Fibroblast of skin of scalp (primary cell): ENCODE measurements at places on chromosomes 6 and 20.

GRCh38 chr6:68695838-68696237 lies 60.8 kb downstream of the ADGRB3 start:
- DNase-seq, result no peak

DNA sequence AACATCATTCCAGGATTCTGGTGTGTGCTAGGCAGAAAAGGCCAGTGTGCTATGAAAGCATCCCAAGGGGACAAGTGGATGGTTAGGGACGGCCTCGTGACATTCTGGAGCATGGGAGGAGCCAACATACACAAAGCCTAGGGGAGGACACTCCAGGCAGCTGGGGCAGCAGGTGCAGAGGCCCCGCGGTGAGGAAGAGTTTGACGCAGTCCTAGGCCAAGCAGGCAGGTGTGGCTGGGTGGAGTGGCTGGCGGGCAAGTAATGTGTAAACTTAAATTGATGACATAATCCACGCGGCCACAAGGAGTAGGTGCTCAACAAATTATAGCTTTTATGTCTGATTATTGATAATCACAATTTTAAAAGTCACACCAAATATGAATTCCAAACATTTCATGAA lies 93.6 kb downstream of the TMEM242 start:
- no peak for DNase-seq

DNA sequence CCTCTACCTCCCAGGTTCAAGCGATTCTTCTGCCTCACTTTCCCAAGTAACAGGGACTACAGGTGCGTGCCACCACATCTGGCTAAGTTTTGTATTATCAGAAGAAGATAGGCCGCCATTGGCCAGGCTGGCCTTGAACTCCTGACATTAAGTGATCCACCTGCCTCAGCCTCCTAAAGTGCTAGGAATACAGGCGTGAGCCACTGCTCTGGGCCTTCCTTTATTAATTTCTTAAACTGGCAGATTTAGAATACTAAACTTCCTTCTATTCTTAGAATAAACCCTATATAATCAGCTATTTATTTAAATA lies 86.6 kb downstream of the HFE start:
- no peak for DNase-seq

DNA sequence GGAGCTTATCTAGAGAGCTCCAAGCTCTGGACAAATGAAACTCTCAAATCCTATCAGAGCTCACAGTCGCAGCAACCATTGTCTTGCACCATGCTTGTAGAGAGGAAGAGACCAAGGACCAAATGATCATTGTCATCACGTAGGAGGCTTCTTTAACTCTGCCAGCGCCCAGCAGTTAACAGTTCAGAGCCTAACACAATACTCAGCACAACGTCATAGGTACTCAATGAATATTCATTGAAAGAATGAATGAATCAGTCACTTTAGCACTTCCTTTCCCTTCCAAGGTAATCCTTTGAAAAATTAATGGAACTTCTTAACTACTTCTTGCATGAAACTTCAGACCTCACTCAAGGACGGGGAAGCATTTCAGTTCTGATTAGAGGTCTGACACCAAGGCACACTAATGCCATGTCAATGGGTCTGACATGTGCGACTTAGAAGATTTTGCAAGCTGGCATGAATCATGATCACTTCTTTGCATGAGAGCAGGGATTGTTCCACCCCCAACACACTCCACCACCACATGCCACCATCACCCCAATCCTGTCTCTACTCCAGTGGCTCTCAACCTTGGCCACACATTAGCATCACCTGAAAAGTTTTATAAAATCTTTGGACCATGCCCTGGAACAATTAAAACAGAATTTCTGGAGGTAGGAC lies 45.1 kb downstream of the KHDC1L start:
- DNase-seq, result no peak

- no peak for DNase-seq
Measured at GRCh38 chr6:72524011-72524645, 97.7 kb upstream of the KCNQ5 start.

GRCh38 chr20:44200983-44201382 lies 9.6 kb downstream of the OSER1 start:
- DNase-seq, result no peak

GRCh38 chr6:136890986-136891385 lies 31.1 kb upstream of the SLC35D3 start:
- DNase-seq, result no peak

DNA sequence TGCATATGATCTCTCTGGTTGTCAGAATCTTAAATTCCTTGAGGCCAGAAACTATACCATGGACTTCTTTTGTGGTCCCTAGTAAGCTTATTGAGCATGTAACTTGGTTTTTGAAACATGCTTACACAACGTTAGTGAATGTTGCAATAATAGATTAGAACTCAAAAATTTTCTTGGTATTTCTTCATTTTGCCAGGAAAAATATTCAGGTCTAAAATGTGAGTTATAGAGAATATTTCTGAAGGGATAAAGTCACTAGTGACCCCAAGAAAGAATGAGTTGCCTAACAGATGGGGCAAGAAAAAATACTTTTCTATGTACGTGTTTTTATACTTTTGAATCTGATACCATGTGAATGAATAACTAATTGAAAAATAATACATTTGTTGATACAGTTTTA lies 195.4 kb downstream of the TFAP2A start:
- no peak for DNase-seq

DNA sequence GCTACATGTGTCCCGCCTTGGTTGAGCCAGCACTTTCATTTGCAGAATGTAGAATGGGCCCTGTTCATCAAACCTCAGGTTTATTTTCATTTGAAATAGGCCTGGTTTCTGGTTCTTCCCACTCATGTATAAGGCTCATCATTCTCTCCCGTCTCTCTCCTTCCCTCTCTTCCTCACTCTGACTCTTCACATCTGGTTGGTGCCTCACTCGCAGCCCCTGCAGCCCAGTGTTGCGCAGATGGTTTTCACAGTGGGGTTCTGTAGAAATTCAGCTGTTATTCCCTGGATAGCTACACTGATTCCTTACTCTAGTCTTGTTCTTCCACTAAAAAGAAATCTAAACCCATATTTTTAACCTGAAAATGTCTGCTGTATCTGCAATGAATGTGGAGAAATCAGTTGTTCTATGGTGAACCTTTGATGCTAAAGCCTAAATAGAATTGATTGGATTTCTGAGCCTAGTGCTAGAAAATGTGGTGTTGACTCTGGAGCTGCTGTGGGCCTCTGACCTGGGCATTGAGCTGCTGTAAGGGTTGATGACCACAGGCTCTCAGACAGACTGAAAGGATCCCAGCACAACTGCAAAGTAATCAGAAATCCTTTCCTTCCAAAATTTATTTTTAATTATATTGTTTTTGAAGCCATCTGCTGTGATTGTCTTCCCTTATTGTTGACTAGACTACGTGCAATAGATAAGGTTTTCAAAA lies 150.3 kb downstream of the TMEM242 start:
- no peak for DNase-seq

- no peak for DNase-seq
Measured at GRCh38 chr20:46631874-46632446, 19.3 kb downstream of the SLC13A3 start.

GRCh38 chr6:157732416-157733161 lies 90.5 kb upstream of the SNX9 start:
- no peak for DNase-seq

GRCh38 chr6:18410412-18410811 lies 23.3 kb downstream of the RNF144B start:
- no peak for DNase-seq

GRCh38 chr6:6458172-6458571 lies 130.3 kb upstream of the LY86 start:
- DNase-seq, result no peak

- DNase-seq, result no peak
Measured at GRCh38 chr20:872855-873520, 39.5 kb downstream of the FAM110A start.

GRCh38 chr6:106511288-106512047 lies 117.8 kb downstream of the RTN4IP1 start:
- peak; percentile 71 for DNase-seq

- no peak for DNase-seq
Measured at GRCh38 chr6:166167258-166167731, 356 bp downstream of the TBXT start.

DNA sequence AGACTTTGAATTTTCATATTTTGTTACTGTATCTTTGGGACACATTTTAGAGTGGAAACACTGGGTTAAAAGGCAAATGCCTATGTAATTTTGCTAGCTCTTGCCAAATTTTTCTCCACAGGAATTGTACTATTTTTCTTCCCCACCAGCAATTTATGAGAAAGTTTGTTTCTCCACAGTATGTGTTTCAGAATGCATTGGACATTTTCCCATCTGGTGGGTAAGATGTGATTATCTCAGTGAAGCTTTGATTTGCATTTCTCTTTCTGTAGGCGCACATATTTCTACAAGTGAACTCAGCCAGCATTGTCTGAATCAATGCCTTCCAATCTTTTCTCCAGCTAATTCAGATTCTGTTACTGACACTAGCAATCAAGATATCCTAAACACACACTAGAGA lies 157.8 kb downstream of the RCAN2 start:
- DNase-seq, result no peak

- no peak for DNase-seq
Measured at GRCh38 chr20:44336086-44336485, 757 bp upstream of the R3HDML start.

DNA sequence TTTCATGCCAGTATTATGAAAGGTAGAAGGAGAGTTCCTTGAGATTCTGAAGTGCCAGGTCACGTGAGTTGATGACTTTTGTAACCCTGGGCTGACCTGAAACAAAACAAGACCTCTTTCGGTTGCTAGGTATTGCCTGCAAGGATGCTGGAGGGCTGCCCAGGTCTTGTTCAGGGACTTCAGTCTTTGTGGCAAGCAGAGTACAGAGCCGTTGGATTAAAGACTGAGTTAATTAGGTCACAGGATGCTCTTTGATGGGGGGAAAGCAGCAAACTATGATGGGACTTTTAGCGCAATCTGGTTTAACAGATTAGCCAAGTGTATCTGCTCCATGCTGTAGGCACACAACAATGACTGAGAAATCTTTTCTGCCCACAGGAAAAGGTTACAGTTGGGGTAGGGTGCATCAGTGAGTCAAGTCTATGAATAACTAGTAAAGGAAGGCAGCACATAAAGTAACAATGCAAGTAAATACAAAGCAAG lies 12.8 kb upstream of the ELOVL5 start:
- no peak for DNase-seq

DNA sequence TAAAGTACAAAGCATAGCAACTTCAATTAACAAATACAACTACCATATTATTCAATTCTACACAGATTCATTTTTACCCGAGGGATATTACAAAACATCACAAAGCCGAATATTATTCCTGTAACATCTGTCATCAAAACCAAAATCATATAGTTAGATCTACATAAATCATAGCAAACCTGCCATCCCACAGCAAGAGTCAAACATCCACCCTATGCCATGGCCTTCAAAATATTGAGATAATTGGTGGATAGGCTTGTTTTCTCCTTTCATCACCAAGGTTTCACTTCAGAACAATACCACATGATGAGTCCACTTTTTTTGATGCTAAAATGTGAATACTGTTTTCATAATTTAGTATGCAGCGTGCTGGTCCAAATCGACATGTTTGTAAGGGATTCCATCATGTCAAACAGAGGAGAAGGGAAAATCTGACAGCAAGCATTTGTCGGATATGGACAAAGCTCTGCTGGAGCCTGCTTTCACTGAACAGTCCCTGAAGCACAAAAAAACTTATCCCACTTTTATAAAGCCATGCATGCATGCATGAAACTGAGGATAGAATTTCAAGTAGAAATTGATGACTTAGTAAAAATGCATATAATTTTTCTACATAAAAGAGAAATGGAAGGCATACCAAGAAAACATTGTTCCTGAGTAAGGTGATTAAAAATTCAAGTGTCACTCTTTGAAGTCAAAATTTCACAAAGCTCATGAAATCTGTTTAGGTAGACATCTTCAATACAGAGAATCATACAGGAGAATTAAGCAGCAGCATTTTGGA lies 494.1 kb downstream of the HACE1 start:
- no peak for DNase-seq

GRCh38 chr6:159359581-159360297 lies 190.5 kb downstream of the FNDC1 start:
- no peak for DNase-seq

- peak; percentile 19 for DNase-seq
Measured at GRCh38 chr6:48826152-48826515, 636.9 kb downstream of the MMUT start.
